CD4-positive, alpha-beta T cell treated with Interleukin-12 subunit alpha and Interleukin-12 subunit beta, for 1 hour (primary cell): ENCODE measurements at places on chromosomes 6 and 20.

- DNase-seq = no peak
These were observed 77.2 kb upstream of the C20orf144 start for GRCh38 chr20:33584976-33585375.

DNA sequence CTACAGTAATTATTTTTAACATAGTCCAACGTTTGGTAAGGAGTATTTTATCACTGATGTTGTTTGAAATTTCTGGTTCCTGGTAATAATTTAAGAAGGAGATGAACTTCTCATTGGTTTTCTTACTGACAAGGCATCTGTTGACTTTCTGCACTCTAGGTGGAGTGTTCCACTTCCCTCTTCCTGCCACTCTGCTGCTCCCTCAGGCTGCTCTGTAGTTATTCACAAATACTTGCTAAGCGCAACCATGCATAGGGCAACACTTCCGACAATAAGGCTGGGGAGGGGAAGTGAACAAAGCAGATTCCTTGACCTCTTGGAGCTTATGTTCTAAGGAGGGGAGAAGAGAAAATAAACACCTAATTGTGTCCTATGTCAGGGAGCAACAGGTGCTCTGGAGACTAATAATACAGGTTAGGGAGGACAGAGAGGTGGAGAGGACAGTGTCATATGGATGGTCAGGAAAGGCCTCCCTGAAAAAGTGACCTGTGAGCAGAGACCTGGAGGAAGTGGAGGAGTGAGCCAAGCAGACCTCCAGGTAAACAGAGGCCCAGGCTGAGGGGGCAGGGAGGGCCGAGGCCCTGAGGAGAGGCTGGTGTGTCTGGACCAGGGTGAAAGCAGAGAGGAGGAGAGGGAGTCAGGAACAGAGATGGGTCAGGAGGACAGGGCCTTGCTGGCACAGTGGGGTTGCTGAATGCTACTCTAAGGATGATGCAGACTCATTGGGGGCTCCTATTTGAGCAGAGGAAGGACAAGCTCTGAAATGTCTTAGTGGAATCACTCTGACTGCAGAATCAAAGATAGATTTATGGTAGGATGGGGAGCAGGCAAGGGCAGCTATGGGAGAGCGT lies 134.8 kb upstream of the SLC24A3 start:
- DNase-seq = no peak

DNA sequence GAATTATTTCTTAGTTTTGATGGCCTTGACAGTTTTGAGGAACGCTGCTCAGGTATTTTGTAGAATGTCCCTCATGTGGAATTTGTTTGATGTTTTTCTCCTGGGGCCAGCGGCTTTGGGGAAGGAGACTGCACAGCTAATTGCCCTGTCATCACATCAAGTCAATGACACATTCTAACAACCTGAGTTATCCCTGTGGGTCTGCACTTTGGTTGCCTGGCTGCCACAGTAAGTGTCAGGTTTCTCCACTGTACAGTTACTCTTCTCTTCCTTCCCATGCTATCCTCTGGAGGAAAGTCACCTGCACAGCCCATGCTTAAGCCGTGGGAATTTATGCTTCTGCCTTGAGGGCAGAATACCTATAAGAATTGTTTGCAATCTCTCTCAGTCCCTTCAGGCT lies 1.4 kb upstream of the TREML4 start:
- no peak for DNase-seq

DNA sequence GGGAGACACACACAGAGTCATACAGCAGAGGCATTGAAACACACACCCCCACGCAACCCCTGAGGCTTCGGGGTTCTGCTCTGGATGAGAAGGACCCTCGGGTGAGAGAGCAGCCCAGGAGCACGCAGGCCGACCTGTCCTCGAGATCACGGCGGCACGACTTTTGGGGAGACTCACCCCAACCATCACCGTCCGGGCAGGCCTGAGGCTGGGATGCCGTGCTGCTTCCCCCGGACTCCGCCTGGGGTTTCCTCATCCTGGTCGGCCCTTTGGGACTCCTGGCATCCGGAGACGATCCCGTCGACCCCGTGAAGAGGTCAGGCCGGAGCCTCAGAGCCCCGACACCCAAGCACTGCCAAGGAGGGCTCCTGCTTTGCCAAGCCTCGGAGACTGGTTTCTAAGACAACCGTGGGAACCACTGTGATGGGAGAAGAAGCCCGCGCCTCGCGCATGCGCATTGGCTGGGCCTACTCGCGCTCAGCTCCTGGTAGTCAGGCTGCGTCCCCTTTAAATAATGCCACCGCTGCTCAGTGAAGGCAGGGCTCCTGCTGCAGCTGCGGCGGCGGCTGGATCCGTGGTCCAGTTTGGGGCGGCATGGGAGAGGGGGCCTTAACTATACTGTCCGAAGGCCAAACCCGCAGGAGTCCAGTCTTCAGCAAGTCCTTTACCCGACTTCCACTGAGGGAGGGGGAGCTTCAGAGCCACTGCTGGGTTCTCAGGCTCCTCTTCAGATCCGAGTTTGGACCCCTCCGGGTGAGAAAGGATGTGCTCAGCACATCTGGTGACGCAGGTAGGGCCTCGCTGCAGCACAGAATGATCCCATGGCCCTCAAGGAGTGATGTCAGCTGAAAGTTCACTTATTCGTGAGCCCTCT lies 171.4 kb upstream of the ZNF337 start:
- peak; percentile 70 for DNase-seq

DNA sequence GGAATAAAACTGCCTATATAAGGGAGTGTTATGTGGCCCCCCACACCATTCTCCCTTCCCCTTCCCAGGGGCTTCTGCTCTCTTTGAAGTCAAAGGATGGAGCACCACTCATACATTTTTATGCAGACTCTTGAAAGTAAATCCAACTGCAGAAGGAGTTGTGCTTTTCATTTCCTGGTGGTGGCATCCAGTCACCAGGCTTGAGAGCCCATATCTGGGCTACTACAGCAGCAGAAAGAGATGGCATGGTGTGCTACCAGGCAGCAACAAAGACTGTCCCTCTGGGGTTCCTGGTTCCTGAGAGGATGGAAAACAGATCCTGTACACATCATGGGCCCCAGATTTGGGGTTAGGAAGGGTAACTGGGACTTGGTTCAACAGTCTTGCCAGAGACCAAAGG lies 226.4 kb downstream of the CLIC5 start:
- no peak for DNase-seq

DNA sequence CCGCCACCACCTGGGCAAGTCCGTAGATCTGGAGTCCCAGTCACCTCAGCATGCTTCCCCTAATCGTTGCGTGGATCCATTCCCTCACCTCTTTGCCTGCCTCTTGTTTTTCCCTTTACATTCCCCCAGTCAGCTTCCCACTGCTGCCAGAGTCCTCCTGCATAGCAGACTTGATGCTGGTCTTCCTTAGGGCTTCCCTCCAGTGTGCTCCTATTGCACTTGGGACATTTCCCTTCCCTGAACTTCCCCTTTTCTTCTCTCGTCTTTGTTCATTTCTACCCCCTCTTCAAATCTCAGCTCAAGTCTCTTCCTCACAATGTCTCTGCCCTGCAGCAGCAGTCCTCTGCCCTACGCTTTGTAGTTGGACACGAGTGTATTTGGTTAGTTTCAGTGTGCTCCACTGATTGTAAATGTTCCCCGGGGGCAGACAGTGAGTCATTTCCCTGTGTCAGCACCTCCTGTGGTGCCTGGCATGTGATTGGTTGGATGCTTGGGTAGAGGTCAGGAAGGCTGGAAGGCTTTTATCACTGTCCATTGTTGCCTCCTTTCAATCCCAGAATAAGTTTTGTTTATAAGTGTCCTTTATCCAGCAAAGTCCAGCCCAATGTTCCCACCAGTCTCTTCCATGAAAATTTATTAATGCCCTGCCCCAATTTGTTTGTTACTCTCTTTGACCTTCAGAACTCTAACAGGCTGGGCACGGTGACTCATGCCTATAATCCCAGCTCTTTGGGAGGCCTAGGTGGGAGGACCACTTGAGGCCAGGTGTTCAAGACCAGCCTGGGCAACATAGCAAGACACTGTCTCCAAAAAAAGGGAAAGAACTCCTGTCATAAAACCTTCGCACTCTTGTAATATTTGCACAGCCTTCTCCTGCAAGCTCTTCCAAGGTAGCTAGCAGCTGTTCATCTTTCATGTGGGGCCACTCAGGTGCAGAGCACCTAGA lies 38.3 kb downstream of the FAM120B start:
- DNase-seq = no peak

- DNase-seq = no peak
These were observed 123.6 kb upstream of the SHLD1 start for GRCh38 chr20:5626603-5627002.

DNA sequence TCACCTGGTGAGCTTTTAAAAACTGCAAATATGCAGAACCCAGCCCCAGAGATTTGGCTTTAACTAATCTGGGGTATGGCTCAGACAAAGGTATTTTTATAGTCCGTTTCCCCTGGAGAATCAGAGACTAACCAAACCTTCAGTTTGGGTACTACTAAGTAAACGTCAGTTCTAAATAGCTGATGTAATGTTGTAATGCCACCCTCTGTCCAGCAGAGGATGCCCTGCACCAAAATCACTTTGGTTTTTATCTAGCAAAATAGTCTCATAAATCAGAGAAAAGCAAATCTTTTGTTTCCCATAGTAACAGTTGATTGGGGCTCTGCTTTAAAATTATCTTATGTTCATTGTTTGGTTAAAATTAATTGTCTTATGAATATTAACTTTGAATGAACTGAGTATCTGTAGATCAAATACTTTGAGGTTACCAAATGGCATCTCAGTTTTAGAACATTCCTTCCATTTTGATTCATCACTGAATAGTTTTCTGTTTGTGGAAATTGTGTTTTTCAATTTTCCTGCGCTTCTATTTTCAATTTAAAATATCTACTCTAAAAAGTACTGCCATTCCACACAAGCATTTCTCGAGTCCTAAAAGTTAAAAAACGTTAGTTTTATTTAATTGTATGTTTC lies 278.3 kb upstream of the PLCB4 start:
- DNase-seq = peak; percentile 11
